NCI-H526 treated with DMSO at 0.1 percent for 48 hours (cell line): ENCODE measurements at places on chromosomes 1 and 21.

DNA sequence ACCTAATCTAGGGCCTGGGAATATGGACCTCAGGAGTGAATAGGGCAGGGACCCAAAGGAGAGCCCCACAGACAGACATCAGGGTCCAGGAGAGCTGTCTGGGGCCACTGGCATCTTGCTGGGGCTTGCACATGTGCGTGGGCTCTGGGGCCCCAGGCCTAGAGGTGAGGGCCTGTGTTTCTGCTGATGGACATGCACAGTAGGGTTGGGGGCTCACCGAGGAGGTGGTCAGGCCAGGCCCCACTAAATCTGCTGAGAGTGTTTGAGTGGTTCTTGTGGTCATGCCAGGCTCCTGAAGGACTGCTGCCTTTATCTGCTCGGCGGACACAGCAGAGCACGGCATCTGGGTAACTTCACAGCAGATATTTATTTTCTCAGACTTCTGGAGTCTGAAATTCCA is 87.4 kb downstream of the OBSCN start:
- no peak for DNase-seq

GRCh38 chr1:173445164-173445563 is 32.0 kb upstream of the PRDX6 start:
- no peak for DNase-seq

DNA sequence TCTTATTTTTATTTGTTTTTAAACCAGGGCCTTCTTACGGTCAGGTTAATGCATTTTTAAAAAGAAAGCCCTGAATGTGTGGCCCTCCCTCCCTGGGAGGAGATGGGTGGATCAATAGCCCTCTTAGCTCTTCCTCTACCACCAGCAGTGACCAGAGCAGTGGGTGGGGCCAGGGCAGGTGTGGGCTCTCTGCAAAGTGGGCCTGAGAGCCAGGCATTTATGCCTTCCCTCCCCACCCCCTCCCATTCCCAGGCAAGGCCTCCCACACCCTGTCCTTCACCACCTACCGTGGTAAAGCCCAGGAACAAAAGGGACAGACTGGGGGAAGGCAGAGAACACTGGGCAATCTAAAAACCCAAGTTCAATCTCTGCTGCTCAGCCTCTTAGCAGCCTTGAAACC is 63.9 kb downstream of the SSBP3 start:
- no peak for DNase-seq

GRCh38 chr1:176141449-176141848 is 65.6 kb downstream of the COP1 start:
- DNase-seq, result no peak

GRCh38 chr1:231684356-231685244 is 58.0 kb downstream of the DISC1 start:
- no peak for DNase-seq

GRCh38 chr1:87583459-87583858 is 254.8 kb downstream of the LMO4 start:
- no peak for DNase-seq

DNA sequence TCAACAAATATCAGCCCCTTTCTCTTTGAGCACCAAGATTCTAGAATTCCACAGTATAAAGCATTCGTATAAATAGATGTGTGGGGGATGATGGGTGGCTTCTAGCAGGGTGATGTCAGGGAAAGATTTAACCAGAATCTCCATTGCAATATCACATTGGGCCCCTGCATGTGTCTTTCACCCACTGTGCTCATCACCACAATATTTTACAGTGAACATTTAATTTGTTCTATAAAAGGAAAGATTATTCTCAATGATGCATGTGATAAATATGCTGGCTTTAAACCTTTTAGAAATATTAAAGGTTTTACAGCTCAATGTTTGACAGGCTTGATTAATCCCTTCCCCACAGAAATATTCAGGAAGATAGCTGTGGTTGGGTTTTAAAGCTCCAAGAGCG is 457.8 kb upstream of the DAB1 start:
- no peak for DNase-seq

DNA sequence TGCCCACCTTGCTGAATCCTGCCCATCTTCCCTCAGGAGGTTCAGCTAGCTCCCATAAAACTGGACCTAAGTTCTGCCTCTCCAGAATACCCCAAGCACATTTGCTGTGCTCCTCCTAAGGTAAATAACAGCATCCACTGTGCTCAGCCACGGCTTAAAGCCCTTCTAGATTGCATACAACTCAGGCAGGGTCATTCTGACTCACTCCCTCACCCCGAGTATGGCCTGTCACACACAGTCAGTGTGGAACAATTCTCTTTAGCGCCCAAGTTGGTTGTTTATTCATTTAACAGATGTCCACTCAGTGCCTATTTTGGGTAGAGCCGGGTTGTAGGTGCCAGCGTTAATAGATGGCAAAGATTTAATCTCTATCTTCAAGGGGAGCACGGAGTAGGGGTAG is 147.5 kb upstream of the EDN2 start:
- no peak for DNase-seq

DNA sequence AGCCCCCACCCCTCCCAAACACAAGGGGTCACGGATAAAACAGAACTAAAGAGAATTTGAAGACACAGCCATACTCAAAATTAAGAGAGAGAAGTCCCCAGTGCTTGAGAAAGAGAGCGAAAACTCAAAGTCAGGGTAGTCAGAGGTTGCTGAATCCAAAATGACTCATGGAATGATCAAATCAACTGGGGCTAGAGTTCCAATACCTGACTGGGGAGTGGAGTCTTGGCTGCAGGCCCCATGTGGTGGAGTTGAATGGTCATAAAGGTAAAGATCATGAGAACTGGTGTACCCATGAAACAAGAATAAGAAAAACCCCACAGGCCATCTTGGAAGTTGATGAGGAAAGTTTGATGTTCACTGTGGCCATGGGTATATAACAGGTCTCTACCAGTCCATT is 84.5 kb upstream of the LRRN2 start:
- DNase-seq, result no peak

- DNase-seq, result peak; percentile 9
These were observed 137.7 kb downstream of the COL11A1 start for GRCh38 chr1:102970496-102971078.

DNA sequence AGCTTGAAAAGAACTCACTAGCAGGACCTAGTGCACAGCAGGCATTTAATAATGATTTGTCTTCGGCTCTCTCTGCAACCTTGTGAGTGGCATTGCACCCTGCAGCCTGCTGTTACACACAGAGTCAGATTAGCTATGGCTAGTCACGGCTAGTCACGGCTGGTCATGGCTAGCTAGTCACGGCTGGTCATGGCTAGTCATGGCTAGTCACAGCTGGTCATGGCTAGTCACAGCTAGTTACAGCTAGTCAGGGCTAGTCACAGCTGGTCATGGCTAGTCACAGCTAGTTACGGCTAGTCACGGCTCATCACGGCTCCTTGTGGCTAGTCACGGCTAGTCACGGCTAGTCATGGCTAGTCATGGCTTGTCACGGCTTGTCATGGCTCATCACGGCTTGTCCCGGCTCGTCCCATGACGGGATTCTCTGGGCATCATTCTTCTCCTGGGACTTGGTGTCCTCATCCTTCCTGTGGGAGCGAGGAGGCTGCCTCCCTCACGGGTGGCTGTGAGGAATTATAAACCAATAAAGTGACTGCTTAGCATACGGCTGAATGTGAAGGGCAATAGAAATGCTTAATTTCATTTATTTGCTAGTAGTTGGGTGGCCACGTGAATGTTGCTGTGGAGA is 12.5 kb upstream of the KIF26B start:
- no peak for DNase-seq

GRCh38 chr1:23149114-23149513 is 19.5 kb downstream of the LUZP1 start:
- DNase-seq, result no peak

GRCh38 chr1:151711044-151711800 is 5.4 kb downstream of the CELF3 start:
- no peak for DNase-seq

DNA sequence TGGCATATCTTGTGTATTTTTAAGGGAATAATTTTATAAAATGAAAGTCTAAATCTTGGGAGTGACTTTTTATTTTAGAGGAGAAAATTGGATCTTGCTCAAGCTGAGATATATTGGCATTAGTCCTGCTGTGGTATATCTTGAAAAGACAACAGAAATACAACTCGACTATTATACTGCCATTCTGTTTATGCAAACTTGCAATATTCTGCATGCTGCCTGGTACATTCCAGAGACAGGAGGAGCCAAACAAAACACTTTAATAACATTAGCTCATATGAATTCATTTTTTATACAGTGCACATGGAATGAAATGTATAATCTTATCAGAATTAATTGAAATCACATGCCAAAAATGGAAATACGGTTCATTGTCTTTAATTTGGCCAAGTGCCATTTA is 176.0 kb upstream of the NRIP1 start:
- no peak for DNase-seq

DNA sequence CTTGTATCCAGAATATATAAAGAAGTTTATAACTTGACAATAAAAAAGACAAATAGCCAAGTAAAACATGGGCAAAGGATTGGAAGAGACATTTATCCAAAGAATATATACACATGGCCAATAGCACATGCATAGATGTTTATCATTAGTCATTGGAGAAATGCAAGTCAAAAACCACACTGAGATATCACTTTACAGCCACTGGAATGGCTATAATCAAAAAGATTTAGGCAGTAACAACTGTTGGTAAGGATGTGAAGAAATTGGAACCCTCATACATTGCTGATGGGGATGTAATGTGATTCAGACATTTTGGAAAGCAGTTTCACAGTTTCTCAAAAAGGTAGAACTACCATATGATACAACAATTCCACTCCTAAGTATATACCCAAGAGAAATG is 51.1 kb downstream of the SLC44A5 start:
- no peak for DNase-seq

DNA sequence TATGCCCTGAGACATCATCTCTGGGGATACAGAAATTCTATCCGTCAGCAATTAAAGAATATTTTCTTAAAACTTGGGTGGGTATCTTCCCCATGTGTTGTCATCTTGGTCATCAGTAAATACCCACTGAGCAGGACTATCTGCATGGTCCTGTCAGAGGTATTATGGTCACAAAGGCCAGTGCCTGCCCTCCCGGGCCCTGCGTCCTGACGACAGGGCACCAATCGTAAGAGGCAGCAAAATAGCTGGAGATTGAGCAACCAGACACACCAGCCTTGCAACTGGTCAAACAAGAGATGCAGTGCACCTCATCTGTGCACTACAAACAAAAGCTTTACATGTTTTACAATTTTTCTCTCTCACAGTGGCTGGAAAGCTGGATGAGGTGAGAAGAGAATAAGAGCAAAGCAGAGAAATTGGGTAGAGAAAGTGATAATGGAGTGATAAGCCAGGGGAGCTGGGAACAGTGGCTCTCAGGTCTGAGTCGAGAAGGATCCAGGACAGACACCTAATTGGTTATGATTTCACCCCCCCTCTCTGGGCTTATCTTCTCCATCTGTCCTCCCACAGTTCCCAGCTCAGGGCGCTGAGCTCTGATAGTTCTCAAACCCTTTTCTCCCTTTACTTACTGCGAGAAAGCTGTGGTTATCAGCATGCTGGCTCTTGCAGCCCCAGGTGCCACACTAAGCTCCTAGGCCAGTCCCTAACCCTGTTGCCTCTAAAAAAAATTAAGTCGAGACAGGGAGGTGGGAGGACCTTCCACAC is 8.8 kb upstream of the SRP9 start:
- peak; percentile 58 for DNase-seq

GRCh38 chr1:184843732-184844495 is 89.3 kb upstream of the EDEM3 start:
- DNase-seq, result no peak

DNA sequence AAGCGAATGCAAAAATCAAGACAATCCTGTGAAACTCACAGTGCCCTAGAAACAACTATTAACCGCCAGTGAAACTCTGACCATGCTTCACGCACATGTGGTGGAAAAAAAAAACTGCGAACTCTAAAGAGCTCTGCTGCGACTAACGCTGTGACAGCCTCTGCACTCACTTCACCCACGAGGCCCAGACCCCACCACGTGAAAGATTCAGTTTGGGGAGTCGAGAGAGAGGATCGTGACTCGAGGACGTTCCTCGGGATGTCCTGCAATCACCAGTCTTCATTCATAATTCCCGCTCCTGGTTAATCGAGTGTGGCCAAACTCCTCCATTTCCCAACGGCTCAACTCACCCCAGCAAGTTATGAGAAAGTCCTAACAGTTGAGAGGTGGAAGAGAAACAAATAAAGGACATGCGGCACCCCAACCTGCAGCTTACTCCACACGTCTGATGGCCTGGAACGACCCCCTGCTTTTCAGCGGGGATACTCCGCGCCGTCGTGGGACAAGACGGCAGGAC is 1.1 kb downstream of the SERBP1 start:
- peak; percentile 15 for DNase-seq

DNA sequence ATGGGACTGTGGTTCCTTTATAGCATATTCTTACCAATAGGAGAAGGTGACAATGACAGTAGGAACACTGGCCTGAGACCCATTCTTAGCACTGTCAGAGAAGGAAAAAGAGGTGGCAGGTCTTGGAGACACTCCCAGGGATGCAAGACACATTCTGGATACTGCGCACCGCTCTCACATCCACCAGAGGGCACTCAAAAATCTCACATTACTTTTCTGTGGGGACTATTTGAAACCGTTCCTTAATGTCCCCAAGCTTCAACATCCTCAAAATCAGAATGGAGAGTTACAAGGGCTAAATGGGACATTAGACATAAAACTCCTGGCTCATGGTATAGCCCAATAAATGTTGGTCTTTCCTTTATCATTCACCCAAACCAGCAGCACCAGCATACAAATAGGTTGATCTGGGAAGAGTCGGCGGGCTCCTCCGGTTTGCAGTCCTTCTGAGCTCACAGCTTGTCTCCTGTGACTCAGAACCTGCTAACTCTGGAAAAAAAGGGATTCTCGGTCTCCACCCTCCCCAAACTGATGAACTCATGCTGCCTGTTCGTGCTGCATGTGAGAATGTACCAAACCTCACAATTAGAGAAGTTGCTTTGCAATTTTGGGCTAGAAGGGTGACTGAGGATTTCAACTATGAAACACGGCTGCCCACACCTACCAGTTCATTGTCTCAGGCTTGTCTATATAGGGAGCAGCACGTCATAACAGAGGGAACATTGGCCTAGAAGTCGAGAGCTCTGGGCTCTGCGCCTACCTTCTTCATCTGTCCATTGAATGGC is 40.2 kb downstream of the IL12RB2 start:
- peak; percentile 47 for DNase-seq

- DNase-seq, result no peak
These were observed 10.0 kb downstream of the SLC25A24 start for GRCh38 chr1:108190001-108190634.
